ENCODE measurements at places on chromosomes 6 and 20.

DNA sequence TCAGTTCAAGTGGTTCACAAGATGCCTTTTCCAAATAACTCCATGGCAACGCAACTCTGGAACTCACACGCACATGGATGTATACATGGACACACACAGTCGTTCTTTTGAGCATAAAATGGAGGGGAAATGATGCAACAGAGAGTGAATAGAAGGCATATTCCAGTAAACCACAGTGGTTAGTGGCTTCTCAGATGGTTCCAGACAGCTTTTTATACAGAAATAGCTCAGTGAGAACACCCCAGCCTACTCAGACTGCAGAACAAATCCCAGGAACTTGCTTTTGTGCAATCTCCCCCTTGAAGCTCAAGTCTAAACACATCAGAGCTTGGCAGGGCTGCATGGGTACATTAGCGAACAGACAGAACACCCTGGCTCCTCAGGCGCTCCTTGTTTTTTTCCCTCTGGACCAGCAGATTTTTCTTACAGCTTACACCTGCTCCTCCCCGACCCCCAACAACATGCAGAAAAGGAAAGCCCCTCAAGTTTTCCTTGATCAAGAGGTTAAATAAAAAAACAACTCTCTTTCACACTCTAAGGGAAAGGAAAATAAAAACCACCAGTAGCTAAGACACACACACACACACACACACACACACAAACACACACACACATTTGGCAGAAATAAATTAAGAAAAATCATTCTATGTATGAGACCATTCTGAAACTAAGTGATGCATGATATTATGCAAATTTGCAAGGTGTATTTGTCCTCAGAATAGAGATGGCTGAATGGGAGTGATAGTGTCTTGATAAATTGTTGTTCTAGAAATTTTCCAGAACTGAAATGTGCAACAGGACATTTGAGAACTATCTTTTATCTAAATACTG is 51.2 kb upstream of the RANBP9 start:
- DNase-seq, result no peak

DNA sequence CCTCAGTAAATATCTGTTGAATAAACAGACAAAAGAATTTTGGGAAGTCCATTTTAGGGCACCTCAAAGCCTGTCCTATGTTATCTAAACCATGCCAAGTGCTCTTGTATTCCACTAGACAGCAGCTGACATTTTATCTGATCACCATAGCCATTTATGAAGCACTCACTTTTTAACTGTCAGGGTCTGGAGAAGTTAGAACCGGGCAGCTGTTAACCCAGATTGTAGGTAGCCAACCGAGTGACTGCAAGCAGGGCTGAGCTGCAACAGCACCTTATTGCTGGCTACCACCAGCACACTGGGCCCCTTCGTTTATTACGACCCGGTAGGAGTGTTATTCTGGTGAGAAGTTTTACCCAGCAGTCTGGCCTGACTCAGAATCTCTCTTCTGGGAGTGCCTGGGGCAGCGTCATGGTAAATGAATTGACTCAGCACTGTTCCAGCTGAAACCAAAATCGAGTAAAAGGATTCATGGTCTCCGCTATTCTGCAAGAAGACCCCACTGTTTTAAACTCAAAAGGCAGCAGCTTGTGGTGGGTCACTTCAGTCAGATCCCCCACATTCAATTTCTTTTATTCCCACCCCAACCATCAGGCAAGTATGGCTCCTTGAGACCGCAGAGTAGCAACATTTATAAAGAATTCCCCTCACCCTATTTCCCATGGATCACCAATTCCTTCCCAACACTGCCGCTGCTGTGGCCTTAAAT is 1.7 kb downstream of the UBE2V1 start:
- no peak for DNase-seq

DNA sequence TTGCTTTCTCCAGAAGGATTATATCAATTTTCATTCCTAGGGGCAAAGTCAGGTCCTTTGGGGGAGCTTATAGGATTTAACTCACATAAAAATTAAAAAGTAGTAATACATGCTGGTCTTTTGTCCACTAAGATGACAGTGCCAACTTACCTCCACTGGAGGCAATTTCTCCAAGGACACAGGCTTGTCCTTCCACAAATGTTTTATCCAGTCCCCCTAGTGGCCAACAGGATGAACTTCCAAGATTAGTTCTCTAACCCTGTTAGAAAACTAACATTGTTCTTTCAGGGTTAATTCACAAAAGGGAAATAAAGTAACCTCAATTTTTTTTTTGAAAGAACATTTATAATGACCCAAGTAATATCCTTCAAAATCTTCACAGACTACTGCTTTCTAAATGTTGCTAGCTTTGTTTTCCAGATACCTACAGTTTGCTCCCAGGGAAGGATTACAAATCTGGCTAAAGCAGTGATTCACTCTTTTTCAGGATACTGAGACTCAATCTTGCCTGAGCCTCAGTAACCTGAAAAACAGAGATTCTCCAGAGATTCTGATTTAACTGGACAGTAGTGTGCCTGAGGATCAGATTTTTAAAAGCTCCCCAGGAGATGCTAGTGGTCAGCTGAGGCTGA is 31.7 kb upstream of the UBR2 start:
- peak; percentile 17 for DNase-seq

GRCh38 chr20:2859330-2860121 is 13.8 kb upstream of the PTPRA start:
- no peak for DNase-seq

DNA sequence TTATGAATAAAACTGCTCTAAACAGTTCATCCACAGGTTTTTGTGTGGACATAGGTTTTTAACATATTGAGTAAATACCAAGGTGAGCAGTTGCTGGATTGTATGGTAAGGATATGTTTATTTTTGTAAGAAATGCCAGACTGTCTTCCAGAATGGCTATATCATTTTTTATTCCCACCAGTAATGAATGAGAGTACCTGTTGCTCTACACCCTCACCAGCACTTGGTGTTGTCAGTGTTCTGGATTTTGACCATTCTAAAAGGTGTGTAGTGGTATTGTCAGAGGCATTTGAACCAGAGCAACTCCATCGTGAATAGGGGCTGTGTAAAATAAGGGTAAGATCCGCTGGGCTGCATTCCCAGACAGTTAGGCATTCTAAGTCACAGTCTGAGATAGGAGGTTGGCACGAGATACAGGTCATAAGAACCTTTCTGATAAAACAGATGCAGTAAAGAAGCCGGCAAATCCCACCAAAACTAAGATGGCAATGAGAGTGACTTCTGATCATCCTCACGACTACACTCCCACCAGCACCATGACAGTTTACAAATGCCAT is 12.9 kb upstream of the NT5E start:
- no peak for DNase-seq

DNA sequence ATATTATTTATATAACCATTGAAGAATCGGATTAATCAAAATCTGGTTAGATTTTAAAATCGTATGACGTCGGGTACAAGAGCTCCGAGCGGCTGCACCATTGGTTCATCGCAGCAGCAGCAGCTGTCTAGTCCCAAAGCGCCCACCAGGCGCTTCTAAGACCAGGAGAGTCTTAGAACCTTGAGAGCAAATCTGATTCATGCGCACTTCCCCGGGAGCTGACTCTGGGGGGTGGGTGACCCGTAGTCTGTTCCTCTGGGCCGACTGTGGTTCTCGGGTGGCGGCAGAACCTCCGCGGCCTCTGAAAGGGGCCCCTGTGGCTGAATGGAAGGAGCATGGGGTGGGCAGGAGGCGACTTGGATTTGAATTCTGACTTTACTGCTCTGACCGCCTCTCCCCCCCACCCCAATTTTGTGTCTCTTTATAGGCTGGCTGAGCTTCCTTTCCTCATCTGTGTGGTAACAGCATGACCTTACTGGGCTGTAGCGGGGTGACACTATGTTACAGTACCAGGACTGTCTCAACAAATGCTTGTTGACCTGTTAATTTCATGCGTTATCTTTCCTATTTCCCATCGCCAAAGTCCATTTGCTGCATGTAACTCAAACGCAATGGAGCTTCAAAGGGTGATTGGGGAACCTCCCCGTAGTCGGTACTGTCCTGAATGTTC is 119.7 kb downstream of the RTN4IP1 start:
- no peak for DNase-seq

DNA sequence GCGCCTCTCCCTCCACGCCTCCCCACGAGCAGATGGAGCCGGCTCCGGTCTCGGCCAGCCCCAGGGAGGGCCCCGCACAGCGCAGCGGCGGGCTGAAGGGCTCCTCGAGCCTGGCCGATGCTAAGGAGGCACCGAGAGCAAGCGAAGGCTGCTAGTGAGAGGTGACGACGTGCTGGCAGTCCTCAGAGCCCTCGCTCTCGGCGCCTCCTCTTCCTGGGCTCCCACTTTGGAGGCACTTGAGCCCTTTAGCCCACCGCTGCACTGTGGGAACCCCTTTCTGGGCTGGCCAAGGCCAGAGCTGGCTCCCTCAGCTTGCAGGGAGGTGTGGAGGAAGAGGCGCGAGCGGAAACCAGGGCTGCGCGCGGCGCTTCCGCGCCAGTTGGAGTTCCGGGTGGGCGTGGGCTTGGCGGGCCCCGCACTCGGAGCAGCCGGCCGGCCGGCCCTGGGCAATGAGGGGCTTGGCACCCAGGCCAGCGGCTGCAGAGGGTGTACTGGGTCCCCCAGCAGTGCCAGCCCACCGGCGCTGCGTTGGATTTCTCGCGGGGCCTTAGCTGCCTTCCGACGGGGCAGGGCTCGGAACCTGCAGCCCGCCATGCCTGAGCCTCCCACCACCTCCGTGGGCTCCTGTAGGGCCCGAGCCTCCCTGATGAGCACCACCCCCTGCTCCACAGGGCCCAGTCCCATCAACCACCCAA is 2.5 kb upstream of the TMEM14C start:
- peak; percentile 48 for DNase-seq

- no peak for DNase-seq
Measured at GRCh38 chr6:32837651-32838113, 857 bp downstream of the TAP2 start.

DNA sequence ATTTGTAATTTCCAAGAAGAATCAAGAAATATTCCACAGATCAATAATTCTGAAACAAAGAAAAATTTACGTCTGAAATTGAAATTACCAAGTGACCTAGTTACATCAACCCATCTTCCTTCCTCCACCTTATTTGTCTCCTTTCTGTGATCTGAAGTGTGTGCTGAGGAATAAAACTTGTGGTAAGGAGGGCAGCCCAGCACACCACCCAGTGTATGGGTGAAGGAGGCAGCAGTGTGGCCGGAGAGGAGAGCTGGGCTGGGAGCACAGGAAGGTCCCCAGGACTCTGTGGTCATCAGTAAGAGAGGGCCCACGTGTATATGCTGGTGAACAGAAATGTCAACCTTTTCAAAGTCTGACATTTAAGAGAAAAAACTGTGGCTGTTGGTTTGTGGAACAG is 11.3 kb upstream of the CCR6 start:
- DNase-seq, result no peak

DNA sequence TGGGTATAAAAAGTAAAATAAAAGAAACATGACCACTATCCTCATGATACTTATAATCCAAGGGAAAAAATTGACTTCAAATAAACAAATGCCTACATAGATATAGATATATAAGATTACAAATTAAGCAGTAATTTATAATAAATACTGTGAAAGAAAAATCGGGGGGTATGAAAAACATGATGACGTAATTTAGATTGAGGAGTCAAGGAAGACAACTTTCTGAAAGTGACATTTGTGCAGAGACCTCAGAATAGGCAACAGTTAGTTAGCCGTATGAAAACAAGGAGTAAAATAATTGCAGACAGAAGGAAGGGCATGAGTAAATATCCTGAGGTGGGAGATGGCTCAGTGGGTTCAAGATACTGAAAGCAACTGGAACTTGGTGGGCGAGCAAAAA is 28.2 kb upstream of the RAB23 start:
- no peak for DNase-seq

DNA sequence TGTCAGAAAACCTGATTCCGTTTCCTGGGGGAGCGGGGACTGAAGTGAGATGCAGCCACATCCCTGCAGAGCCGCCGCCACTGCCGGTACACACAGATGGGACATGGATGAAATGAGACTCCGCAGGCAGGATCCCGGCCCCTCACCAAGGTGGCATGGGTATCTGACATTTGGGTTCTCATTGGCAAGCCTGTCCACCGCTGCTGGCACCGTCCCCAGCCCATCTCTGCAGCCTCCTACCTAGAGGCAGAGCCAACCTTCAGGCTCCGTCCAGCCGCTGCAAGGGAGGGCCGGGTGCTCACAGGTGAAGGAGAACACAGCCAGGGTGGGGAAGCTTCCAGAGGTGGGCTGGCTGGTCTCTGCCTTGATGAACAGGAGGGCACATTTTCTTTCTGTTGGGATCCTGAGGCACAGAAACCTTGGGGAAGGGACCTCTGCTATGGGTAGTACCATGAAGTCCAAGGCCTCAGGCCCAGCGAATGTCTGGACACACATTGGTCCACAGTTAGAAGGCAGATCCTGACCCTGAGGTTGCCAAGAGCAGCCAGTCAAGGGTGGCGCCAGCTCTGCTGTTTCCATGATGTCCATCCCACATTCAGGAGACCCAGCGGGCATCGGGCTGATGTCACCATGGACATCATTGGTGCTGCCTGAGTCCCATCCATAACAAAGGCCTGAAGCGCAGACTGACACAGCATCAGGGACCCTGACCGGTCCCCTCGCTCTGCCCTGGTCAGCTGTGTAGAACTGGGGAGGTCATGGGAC is 177.4 kb downstream of the TAF4 start:
- DNase-seq, result no peak

DNA sequence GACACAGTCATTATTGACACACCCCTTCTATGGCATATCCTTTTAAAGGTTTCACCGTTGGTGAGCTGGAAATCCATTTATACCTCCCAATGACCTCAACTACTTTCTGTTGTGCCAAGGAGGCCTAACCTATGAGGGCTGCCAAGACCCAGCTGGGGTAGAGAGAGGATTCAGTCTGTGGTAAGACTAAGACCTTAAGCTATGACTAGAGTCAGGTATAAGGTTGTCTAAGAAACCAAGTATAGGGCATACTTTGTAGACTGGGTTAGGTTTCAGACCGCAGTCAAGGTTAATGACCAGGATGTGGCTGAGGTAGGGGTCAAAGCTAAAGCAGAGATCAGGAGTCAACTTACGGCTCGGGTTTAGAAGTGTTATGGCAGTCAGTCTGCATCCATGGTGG is 641.2 kb upstream of the CHD6 start:
- no peak for DNase-seq

DNA sequence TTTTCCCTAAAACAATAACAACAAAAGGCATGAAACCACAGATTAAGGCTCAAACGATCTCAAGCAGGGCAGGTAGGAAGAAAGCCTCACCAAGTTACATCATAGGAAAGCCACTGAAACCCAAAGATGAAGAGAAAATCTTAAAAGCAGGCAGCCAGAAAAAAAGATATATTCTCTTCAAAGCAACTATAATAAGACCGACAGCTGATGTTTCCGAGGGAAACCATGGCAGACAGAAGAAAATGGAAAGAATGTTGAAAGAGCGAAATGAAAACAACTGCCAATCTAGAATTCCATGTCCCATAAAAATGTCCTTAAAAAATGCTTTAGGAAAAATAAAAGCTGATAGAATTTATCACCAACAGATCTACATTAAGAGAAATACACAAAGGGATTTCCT is 161.5 kb upstream of the THBS2 start:
- DNase-seq, result no peak

- no peak for DNase-seq
Measured at GRCh38 chr6:166720856-166721255, 93.8 kb upstream of the RPS6KA2 start.
